C1 segment of cervical spinal cord (tissue), 14 donors: ENCODE measurements at places on chromosomes 11 and 22.

GRCh38 chr11:70040869-70041501 lies 37.1 kb upstream of the ANO1 start:
- DNase-seq, result no peak

DNA sequence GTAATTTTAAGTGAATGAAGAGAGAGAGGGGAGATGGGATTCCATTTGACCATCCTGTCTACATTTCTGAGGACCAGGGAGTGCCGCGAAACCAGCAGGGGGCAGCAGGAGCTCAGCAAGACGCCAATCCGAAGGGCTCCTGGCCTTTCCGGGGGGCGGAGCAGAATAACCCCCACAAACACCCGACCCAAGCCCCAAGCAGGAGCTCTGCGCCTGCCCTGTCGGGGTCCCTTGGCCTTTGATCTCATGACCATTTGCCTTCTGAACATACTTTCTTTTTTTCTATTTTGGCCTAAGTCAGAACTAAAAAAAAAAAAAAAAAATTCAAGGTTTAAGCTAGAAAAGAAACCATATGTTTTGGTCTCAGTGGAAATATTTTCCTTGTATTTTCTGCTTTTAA lies 21.9 kb upstream of the SCN2B start:
- DNase-seq, result peak; percentile 47

GRCh38 chr11:22336587-22336986 lies 1.6 kb upstream of the SLC17A6 start:
- DNase-seq, result no peak

- DNase-seq, result peak; percentile 63
These were observed 9.6 kb upstream of the UCP3 start for GRCh38 chr11:74018331-74019005.

- DNase-seq, result no peak
These were observed 514.1 kb downstream of the RAB38 start for GRCh38 chr11:87660926-87661660.

GRCh38 chr11:111406589-111406988 lies 27.5 kb upstream of the POU2AF1 start:
- DNase-seq, result no peak

GRCh38 chr11:41003339-41004282 lies 455.8 kb downstream of the LRRC4C start:
- DNase-seq, result no peak

DNA sequence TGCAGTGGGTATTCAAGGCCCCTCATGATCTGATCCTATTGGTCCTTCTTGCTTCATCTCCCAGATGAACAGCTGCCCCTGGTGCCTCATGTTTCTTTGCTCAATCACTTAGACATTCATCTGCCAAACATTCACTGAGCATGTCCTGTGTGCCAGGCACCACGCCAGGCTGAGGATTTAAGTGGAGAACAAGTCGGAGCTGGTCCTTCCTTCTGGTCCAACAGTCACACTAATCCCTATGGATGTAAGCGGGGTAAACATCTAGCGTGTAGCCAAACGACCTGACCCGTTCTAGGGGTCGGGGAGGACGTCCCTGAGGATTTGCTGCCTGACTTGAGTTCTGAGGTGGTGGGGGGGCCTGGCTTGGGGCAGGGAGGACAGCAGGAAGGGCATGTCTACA lies 21.9 kb downstream of the ZMAT5 start:
- DNase-seq, result no peak

DNA sequence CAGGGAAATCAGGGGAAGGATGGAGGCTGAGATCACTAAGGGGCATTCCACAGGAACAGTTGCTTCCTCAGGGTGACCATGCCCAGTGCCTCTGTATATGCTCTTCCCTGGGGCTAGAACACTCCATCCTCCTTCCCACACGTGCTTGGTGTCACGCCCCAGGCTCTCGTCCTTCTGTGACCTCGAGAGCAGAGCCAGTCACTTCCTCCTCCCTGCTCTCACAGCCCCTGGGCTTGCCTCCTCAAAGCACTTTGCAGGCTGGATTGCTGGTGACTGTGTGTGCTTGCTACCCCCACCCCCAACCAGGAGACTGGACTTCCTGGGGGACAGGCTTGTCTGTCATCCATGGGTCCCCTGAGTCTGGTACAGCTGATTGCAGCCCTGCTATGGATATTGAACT lies 56.5 kb upstream of the AMPD3 start:
- no peak for DNase-seq
